ENCODE measurements at places on chromosomes 7 and 10.

- DNase-seq = no peak
These were observed 409.4 kb downstream of the GRM8 start for GRCh38 chr7:126843336-126843735.

DNA sequence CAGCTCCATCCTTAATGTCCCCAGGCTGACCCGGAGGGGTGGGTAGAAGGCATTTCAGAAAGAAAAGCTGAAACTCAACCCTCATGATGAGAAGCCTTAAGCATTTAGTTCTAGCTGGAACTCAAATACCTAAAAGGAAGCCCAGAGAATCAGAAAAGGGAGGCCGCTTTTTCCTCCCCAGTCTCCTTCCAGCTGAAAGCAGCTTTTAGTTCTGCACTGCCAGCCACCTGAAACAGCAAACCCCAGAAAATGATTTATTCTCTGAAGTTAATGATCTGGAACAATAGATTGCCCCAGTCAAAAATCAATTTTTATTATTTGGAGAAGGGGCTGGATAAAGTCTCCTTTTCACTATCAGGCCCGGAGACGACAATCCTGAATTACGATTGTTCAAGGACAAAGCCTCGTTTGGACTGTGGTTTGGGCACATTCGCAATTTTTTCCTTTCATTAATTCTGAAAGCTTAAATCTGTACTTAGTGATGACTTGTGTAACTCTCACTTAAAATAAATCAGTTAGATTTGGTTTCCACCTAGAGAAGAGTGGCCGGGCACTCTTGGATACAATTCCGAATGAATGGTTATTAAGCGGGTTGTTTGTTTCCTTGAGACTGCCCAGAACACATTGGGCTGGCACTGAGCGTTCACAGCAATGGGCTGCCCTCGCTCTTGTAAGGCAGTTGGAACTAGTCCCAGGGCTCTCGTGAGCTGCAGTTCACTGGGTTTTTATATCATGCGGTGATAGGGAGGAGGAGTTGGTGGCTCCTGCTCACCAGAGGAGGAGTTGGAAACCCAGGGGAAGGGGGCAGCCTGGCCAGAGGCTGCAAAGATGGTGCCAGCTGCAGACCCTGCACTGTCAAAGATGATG, 262.2 kb downstream of the CCSER2 start:
- no peak for DNase-seq

DNA sequence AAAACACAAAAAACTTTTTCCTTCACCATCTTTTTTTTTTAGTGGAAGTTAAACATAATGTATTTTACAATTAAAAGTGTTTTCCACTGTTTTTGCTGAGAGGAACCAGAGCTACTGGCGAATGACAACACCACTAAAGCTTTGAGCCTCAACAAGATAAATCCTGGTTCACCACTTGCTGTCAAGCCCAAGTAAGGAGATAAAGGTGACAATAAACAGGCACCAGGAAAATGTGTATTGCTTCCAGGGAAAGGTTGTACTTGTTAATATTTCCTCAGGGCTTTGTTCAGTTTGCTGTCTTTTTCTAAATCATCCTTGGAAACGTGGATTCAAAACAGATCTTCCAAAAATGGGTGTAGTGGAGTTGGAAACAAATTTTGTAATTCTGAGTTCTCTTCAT, 109.9 kb upstream of the ANKRD30A start:
- no peak for DNase-seq

DNA sequence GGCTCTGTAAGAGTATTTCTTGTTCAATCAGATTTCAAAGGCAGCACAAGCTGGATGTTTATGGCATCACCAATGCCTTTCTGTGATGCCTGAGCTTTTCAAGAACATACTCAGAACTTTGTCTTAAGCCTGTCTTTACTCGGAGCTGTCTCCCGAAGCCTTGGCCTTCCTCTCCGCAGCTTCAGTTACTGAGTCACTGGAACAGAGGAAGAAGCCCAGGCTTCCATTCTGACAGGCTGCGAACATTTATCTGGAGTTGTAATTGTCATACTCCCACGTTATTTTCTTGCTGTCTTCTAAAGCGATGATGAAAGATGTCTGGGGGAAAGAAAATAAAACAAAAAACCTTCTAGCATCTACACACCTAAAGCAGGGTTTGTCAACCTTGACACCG, 43.9 kb downstream of the GRK5 start:
- DNase-seq = no peak

GRCh38 chr7:104137971-104138370, 69.8 kb downstream of the ORC5 start:
- DNase-seq = no peak

DNA sequence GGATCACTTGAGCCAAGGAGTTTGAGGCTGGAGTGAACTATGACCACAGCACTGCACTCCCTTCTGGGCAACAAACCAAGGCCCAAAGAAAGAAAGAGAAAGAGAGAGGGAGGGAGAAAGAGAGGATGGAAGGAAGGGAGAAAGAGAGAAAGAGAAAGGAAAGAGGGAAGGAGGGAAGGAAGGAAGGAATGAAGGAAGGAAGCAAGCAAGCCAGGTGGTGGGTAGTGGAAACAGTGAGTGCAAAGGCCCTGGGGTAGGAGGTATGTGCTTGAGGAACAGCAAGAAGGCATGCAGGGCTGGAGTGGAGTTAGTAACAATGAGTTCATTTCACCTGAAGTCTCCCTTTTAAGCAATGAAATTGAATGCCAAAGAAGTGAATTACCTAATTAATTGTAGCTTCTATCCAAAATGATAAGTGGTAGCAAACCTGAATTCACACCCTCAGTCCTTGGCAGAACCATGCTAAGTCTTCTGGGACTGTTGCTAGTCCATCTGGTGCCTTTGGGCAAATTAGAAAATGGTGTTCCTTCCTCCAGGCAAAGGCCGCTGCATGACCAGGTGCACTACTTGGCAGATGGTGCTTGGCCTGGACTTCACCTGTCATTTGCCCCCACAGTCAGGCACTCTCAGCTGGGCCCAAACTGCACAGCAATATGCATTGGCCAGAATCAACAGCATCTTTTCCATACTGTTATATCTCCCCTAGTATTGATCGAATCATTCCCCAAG, 67.4 kb upstream of the MPP7 start:
- DNase-seq = no peak

- DNase-seq = no peak
These were observed 19.2 kb downstream of the DMTF1 start for GRCh38 chr7:87171282-87171934.

DNA sequence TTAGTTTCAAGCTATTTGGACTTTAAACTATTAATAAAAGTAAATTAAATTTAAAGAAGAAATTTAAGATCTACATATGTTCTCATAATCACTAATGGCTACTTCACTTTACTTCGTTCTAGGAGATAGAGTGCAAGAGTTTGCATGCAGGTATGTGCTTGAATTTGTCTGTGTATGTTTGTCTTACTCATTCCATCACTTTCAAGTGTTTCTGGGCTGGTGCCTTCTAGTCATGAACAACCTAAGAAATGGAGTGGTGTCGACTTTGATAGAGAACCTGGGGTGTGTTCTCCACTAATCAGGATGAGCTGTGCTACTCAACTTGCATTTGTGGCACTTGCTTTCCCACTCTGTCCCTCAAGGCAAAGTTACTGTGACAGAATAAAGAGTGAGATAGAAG, 169.9 kb downstream of the KCND2 start:
- no peak for DNase-seq

- DNase-seq = peak; percentile 78
These were observed 37.8 kb downstream of the DNAJB12 start for GRCh38 chr10:72316748-72317435.

DNA sequence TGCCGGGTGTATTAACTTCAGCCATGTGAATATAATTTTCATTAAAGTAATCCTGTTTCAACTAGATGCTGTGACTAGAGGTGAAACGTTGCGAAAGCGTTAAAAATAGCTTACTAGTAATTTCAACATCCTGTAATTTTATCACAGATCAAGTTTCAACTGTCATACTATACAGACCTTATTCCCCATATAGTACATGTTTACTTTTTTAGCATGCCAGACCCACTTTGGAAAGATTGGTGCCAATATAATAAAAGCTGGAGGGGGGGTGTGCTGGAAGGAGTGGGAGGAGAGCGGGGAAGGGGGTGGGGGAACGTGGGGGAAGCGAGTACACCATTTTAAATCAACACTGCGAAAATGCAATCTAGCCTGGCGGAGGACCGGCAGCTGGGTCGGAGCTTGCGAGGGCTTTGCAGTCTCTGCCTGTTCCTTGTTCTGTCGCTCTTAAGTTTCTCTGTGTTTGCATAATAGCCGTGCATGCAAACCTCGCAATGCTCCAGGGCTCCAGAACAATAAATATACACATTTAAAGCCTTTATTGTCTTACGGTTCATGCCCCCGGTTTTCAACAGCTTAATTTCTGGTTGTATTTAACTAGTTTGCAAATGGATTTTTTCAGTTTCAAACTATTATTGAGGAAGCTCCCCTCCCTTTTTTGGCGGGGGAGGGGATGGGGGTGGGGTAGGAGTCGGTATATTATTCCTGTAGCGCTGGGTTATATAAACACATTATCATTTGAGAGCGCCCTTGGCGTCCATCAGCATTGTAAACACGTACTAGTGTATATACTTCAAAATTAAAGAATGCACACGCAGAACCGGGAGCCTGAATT, 1.3 kb upstream of the ARID5B start:
- peak; percentile 62 for DNase-seq

- no peak for DNase-seq
These were observed 548.3 kb downstream of the SORCS3 start for GRCh38 chr10:105189463-105189800.

GRCh38 chr10:63627881-63628296, 106.7 kb downstream of the REEP3 start:
- DNase-seq = no peak

DNA sequence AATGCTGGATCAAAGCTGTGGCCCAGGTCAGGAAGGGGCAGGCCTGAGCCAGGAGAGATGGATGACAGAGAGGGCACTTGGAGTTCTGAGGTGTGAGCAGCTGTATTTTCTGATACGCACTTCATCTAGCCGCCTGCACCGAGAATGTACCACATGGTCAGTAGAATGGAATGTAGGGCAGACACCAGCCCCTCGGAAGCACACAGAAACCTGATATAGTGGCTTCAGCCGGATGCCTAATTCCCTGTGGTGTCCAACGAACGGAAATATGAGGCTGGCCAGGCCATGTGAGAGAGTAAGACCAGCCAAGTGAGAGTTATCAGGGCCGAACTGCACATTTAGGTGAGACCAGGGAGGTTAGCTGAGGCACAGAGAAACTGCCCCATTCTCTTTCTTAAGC, 46.7 kb upstream of the PLCE1 start:
- DNase-seq = no peak

GRCh38 chr7:128358233-128358632, 3.3 kb downstream of the PRRT4 start:
- DNase-seq = no peak

DNA sequence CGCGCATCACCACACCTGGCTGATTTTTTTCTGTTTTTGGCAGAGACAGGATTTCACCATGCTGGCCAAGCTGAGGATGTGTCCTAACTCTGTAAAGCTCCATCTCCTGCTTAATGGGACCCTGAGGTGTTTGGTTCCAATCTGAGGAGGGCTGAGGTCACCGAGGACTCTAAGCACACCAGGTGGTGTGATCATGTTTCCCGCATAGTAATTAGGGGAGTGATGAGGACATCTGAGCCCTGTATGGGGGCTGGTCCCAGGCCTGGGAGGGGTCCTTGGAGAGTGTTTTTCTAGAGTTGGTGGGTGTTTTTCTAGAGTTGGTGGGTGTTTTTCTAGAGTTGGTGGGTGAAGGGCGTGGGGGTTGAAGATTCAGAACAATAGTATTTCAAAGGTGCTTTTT, 3.0 kb upstream of the ABHD11 start:
- DNase-seq = no peak

- peak; percentile 69 for DNase-seq
These were observed 217.8 kb upstream of the MKLN1 start for GRCh38 chr7:131109759-131110296.

DNA sequence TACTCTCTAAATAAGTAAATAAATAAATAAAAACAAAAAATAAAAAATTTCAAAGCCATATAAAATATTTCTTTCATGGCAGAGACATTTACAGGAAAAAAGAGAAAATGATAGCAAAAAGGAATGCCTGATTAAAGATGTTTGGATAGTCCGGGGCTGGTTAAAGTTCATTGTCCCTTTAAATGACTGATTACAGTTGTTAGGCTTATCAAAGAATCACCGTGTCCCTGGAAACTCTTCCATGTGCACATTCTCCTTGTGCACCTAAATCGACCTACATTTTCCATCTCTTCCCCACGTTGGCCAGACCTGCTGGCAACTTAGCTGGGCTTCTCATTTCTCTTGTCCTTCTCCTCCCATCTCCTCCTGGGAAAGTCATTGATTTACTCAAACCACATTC, 69.1 kb downstream of the ABCB5 start:
- DNase-seq = no peak

GRCh38 chr7:140448781-140449480, 30.4 kb downstream of the MKRN1 start:
- DNase-seq = no peak

DNA sequence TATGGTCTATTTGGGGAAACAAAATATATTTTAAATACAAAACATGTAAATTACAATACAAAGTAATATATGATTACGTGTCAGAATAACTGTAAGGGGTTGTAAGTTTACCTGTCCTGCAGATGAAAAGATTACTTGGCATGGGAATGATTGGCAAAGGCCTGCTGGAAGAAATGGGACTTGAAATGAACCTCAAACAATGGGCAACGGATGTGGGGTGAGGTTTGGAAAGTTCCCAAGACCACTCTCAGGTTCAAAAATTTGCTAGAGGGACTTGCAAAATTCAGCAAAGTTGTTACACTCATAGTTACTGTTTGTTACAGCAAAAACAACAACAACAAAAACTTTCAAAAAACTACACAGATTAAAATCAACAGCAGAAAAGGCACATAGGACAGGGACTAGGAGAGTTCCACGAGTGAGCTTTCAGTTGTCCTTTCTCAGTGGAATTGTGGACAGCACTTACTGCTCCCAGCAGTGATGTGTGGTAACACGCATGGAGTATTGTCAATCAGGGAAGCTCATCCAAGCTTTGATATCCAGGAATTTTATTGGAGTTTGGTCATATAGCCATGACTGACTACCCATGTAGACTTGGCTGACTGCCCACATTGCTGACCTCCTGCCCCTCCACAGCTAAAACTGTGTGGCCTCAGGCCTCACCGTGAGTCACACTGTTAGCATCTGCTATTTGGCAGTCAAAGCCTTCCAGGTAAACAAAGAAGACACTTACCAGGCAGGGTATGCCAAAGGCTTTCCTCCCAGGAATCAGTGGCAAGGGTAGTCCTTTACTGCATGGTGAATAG, 43.8 kb downstream of the EXOC6 start:
- no peak for DNase-seq

- no peak for DNase-seq
These were observed 6.0 kb downstream of the AGFG2 start for GRCh38 chr7:100544967-100545359.

GRCh38 chr7:48183370-48183743, 12.1 kb downstream of the ABCA13 start:
- DNase-seq = no peak

- no peak for DNase-seq
These were observed 502.8 kb downstream of the PHTF2 start for GRCh38 chr7:78301407-78301806.

GRCh38 chr10:56318816-56319215, 42.2 kb downstream of the ZWINT start:
- no peak for DNase-seq
